Activated naive CD8-positive, alpha-beta T cell treated with anti-CD3 and anti-CD28 coated beads, Interleukin-2, amount 50 U/mL, for 24 hours (primary cell): ENCODE measurements at places on chromosomes 13 and 19.

DNA sequence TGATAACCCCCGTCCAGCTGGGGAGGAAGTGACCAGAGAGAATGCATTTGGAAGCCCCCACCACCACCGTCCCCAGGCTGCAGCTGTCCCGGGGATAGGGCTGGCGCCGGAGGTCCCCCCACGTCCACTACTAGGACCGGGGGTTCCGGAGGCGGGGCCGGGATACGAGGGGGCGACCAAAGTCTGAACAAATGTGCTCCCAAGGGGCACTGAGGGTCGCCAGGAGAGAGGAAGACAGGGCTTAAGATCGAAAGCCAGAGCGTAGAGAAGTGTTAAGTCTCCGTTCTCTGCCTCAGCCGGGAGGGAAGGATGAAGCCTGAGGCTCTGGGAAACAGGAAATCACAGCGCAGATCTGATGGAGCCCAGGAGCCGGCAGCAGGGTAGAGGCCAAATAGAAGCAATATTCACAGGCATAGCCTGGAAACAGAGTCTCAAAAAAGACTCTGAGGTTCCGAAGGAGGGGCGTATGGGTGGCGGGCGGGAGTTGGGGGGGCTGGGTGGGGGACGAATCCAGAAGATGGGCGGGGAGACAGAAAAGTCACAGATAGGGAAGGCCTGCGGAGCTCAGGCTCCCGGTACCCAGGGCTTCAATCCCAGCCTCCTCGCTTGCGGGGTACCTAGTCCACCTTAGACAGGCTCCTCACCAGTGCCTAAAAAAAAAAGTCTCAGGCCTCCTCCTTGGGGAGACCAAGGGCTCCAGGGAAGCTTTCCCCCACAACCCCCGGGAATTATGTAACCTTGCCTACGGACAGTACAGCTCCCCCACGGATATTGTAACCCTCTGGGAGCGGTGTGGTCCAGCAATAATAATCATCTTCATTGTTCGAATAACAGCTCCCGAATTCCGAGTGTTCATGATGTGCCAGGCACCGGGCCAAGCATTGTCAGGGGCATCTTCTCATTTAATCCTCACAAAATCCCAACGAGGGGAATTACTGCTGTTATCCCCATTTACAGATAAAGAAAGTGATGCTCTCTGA lies 1.1 kb upstream of the ERF start:
- peak; percentile 17 for DNase-seq

DNA sequence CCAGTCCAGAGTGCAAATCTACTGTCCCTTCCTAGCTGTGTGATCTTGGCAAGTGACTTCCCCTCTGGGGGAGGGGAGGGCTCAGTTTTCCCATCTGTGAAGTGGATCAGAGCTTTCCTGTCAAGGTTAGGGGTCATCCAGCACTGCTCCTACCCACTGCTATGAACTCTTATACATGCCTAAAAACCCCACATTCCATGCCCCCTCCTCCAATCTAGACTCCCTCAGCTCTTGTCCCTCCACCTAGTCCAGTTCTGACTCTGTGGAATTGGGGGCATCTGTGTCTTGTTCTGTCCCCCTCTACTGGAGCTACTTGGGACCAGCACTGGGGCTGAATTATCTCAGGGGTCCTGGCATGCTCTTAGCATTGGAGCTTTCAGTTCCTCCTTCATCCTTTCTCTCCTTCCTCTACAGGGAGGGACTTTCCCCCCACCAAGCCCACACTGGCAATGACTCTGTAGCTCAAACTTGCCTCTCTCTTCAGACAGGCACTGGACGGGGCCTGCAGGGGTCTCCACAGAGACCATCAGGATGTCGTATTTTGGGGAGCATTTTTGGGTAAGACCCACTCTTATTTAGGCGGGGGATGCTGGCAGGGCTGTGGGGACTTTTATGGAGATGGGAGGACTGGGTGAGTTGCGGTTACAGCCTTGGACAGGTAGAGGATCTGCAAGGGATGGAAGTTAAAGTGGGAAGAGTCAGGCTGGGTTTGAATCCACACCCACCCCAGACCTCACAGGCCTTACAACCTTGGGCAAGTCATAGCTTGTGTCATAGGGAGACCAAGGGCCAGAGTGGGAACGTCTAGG lies 3.6 kb downstream of the FCHO1 start:
- no peak for DNase-seq

- no peak for DNase-seq
Observed at GRCh38 chr13:20680416-20681080, 23.0 kb upstream of the IL17D start.

DNA sequence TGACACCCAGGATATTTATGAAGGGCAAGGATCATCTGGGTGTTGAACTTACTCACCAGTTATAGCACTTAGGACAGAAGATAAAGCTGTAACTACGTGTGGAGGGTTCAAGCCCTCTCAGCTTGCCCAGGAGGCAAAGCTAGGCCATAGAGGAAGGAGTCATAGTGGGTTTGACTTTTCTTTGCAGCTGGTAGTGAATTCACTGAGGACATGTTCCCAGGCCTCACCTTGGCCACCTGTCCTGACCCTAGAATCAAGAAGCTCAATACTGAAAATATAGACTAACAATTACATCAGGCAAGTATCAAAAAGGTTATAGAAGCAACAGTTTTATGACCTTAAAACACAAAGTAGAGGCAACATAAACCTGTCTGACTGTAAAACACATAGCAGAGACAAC lies 1207.7 kb downstream of the SLITRK1 start:
- DNase-seq: no peak

- DNase-seq: no peak
Observed at GRCh38 chr19:38022791-38023670, 116.0 kb downstream of the SIPA1L3 start.

- DNase-seq: no peak
Observed at GRCh38 chr13:42101821-42102585, 53.6 kb downstream of the DGKH start.

DNA sequence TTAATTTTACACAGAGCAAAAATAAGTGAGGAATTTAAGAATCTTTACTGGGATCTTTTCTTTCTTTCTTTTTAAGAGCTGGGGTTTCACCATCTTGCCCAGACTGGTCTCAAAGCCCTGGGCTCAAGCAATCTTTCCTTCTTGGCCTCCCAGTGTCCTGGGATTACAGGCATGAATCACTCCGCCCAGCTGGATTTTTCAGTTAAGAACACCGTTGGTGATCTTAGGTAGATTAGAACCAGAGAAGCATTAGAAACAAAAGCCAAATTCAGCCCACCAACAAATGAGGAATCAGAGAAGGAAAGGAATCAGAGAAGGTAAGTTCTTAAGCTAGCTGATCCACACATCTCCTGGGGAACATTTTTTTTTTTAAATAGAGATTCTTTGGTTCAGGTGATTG lies 34.2 kb downstream of the EPSTI1 start:
- no peak for DNase-seq

DNA sequence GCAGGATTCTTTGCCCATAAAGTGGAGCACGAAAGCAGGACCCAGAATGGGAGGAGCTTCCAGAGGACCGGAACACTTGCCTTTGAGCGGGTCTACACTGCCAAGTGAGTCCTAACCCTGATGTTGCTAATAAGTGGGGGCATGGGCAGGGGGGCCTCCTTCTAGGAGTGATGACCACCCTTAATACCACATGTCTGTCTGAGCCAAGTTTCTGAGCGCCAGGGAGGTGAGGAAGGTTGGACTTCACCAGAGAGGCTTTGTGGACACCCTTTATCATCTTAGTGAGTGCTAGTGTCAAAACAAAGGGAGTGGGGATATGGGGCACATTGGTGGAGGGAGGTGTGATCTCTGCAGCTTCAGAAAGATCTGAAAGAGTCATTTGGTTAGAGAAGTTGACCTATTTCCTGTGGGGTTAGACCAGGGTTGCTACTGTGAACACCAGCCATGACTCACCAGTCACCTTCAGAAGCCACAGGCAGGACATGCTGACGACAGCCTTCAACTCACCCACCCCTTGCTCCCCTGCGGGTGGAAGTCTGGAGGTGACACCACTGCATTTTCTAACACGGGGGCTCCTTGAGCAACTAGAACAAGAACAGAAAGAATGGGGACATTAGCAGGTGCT lies 8.8 kb downstream of the ALOX5AP start:
- peak; percentile 79 for DNase-seq

- no peak for DNase-seq
Observed at GRCh38 chr13:27797228-27797624, 4.9 kb downstream of the GSX1 start.

DNA sequence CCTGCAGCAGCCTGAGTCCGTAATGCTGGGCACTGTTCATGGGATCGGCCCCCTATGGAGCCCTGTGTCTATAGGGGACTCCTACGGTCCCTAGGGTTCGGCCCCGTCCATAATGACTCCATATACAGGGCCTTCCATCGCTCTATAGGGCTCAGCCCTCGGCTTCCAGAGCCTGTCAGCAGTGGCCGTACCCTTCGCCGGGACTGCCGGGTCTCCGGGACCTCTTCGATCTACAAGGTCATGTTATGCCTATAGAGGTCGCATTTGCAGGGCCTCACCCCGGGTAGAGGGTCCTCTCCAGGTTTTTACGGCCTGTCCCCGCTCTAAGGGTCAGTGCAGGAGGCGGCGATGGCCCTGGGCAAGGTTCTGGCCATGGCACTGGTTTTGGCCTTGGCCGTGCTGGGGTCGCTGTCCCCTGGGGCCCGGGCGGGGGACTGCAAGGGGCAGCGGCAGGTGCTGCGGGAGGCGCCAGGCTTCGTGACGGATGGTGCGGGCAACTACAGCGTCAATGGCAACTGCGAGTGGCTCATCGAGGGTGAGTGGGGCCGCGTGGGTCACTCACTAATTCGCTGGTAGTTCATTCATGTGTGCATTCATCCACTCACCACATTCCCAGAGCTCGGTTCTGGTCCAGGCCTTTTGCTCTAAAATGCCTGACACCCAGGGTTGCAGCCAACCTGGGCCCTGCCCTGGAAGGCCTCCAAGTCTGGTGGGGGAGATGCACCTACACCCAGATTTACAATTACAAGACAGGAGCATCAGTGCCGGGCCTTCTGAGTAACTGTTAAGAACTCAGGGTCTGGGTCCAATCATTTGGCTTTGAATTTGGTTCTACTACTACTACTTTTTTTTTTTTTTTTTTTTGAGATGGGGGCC lies 699 bp downstream of the MEGF8 start:
- DNase-seq: peak; percentile 37

DNA sequence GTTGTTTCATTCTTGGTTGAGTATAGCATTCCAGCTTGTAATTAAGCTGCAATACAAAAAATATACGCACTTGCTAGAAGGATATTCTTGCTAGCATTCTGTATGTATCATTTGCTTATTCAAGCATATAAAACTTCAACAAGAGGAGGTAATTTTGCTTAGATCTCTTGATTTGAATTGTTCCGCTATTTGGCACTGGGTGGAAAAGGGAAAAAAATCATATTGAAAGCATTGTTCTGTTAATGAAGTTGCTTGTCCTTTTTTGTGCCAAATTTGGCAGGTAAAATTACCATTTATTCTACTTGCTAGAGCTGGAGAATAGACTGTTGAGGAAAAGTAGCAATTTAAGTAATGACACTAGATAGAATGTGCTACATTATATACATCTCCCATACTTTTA lies 190.2 kb downstream of the GGACT start:
- DNase-seq: no peak
